Activated T-cell treated with anti-CD3 and anti-CD28 coated beads, Interleukin-2, amount 50 U/mL, for 24 hours (primary cell): ENCODE measurements at places on chromosomes 6 and 20.

GRCh38 chr6:153001767-153002612, 519 bp downstream of the MTRF1L start:
- DNase-seq, result no peak

DNA sequence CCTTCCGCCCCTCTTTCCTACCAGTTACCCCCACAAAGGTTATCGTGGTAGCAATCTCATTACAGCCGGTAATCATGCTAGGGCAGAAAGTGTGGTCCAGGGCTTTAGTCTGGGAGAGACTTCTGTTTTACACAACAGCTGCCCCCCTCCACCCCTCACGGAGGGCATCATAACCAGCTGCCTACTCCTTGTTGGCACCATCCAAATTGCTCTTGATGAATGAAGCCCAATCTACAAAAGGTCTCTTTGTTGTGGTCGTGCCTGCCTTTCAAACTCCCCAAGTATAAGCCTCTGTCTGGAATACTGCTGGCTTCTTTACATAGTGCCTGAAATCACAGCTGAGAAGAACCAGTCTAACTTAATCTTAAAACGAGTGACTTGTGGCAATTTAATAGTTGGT, 157.9 kb downstream of the INSM1 start:
- no peak for DNase-seq

DNA sequence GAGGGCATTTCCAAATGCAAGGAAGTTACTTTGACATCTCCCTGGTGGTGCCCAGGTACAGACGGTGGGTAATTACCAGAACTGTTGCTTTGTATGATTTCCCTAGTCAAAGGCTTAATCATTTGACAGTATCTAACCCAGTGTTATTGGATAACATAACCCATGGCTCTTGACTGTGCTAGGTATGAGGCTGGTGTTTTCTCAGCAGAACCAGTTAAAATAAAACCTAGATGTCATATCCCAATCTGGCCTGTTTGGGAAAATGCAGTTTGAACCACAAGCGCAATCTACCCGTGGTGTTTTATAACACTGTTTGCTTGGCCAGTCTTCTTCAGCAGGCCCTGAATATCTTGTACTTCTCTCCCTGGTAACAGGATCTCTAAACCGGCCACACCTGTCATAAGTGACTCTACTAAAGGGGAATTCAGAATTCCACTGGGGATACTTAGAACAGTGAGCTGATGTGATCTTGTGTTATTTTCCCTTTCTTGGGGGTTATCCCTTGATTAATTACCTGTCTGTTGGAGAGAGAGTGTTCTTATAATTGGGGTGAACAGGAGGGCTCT, 32.8 kb downstream of the PPP1R14C start:
- DNase-seq, result no peak

- DNase-seq, result no peak
Measured at GRCh38 chr6:127090051-127090450, 28.4 kb upstream of the RSPO3 start.

GRCh38 chr6:152295346-152295745, 341.8 kb downstream of the SYNE1 start:
- DNase-seq, result no peak

- no peak for DNase-seq
Measured at GRCh38 chr20:3698591-3699001, 13.8 kb downstream of the SIGLEC1 start.

- DNase-seq, result no peak
Measured at GRCh38 chr6:21753241-21754108, 159.9 kb downstream of the SOX4 start.

- DNase-seq, result no peak
Measured at GRCh38 chr20:38833857-38834164, 28.3 kb downstream of the PPP1R16B start.

DNA sequence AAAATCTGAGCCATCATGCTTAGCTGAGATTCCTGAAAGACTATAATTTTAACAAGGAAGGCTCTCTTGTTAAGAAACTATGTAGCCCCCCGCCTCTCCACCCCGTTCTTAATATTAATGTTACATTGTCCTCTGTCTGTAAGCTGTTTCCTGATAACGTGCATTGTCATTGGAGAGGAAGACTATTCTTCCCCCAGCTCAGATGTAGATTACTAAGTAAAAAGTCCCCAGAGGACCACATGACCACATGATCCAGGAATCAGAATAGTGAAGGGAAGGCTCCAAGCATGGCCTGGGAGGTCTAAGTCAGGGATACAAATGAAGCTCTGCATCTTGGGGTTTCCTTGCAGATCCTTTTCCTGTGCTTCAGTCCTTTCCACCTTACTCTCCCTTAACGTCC, 106.4 kb downstream of the JARID2 start:
- DNase-seq, result no peak

DNA sequence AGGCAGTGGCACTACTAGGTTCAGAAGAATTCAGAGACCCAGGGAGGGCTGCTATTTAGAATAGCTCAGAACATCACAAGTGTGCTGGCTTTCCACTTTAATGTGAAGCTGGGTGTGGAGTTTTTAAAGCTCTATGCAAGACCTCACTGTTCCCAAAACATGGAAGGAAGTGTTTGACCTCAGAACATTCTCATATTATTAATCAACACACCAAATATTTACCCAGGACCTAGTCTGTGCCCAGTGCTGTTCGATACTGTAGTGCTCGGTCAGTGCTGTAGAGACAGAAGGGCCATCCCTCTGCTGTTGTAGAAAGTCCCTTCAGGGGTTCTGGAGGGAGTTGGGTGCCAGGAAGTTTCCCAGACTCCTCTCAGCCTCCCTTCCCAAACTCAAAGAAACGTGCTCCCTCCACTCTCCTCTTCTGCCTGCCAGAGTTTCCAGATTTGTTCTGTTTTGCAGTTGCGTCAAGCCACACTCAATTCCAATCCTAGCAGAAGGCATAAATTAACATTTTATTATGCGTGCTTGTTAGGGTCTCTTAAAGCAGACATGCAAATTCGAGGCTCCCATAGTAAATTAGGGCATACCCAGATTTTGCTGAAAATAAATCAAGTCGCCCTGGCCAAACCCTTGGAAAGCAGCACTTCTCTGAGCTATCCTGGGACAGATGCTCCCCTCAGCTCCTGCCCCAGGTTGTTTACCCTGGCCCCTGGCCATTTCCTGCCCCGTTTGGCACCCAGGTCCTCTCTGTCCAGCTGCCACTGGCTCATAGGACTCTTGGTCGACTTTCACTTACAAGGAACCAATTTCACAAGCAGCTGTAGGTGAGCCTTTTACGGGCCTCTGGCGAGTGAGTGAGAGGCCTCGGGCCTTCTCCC, 248.6 kb downstream of the HIVEP2 start:
- DNase-seq, result no peak

- DNase-seq, result peak; percentile 44
Measured at GRCh38 chr6:36386495-36387439, 702 bp downstream of the ETV7 start.

- DNase-seq, result no peak
Measured at GRCh38 chr20:6870559-6870958, 103.1 kb downstream of the BMP2 start.

DNA sequence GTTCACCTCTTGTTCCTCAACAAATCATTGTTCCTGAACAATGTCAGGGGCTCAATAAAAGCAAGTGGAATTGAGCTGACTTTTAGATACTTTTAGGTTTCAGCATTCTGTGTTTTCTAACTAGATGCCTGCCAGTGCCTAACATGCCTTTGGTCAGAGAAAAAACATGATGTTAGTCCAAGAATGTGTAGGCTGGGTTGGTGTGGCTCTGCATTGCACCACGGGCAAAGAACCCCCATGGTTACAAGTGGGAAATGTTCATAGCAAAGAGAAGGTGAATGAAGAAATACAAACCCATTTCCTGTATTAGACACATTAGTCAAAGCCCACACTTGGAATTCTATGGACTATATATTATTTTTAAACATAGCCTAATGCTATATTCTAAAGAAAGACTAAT, 193.3 kb downstream of the TMEM200A start:
- DNase-seq, result no peak
